ENCODE measurements at places on chromosomes 16 and 17.

GRCh38 chr17:48152289-48152688, 44.7 kb downstream of the SNX11 start:
- no peak for DNase-seq

DNA sequence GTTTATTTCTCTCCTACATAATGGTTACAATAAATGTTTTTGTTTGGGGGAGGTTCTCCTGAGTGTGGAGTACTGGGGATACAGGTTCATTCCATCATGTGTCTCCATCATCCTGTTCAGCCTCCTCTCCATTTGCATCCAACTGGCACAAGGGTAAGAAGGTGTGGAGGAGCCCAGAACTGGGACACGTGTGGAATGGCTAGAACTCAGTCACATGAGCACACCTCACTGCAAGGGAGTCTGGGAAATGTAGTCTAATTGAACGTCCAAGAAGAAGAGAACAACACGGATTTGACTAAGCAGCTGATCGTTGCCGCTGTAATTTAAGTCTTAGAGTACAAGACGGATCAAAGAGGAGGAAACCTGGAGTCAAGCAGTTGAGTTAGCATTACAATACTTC, 6.1 kb downstream of the OR1A1 start:
- no peak for DNase-seq

GRCh38 chr16:2333231-2333630, 7.3 kb downstream of the ABCA3 start:
- DNase-seq = no peak

DNA sequence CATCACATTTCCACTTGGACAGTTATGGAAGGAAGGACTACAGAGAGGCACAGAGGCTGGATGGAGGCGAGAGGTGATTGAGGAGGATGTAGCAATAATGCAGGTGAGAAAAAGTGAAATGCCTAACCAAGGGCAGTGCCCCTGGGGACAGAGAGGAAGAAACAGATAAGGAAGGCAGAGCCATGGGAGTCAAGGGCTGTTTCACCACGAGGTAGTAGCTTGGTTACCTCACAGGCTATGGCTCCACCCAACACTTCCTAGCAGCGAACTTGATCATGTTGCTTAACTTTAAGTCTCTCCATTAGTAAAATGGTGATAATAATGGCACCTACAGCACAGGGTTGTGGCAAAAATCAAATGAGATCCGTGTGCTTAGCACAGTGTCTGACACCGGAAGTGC, 83.9 kb downstream of the YPEL2 start:
- no peak for DNase-seq

DNA sequence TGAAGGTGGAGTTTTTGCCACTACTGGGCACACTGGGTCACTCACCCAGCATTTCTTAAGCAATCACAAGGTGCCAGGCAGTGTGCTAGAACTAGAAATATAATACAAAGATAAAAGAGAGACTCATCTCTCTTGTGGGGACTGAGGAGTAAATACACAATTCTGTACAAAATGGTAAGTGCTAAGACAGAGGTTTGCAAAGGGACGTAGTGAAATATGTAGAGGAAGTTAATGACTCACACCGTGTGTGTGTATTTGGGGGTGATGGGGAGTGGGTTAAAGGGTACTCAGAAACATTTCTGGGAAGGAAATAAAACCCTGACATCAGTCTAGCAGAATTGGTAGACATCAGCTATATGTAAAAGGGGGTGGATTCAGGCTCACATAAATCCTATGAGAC, 389.3 kb downstream of the CA10 start:
- DNase-seq = peak; percentile 5

DNA sequence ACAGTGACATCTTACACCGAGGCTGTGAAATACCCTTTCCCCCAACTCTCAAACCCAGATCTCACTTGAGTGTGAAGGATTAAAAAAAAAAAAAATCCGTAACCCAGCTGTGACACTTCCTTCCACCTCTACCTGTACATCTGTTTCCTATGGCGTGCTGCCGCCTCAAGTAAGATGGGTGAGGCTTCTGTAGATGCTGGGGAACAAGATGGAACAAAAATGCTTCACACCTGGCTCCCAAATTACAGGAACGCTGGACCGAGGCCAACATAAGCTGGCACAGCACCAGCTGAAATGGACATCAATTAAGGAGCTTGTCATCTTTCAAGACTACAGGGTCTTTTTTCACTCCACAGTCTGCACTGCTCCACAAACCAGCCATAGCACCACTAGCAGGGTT, 95.9 kb downstream of the HIC1 start:
- DNase-seq = no peak

DNA sequence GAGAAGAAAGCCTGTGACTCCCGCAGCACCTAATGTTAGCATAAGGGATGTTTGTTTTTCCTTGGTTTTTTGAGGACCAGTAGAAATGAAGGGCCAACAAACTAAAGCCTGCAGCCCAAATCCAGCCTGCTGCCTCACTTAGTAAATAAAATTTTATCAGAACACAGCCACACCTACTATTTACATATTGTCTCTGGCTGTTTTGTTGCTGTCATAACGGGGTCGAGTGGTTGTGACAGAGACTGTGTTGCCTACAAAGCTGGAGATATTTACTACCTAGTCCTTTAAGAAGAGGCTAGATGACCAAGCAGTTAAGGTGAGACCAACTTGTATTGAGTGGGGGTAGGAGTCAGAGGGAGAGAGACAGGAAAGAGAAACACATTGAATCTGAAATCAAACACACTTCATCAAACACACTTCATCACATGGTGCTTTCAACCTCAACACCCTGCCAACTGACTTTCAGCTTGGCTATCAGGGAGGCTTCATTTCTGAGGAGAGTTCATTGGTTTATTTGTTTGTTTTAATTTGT, 546.3 kb upstream of the CDH11 start:
- DNase-seq = no peak

DNA sequence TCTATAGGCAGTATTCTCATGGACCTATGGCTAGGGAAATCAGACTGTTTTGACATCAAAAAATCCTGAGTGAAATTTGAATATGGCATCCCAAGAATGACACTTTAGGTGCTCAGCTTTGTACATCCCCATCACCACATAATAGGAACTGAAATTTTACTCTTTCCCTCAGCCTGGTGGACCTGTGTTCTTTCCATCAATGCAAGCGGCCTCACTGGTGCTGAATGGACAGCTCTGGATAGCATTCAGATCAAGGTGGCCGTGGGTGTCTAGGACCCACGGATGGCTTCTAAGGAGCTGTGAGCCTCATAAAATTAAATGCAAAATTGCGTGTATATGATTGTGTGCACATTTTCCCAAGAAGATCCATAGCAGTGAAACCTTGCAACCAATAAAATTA, 152.6 kb downstream of the MAP2K6 start:
- DNase-seq = no peak

- DNase-seq = no peak
Measured at GRCh38 chr16:35255186-35255803, 1795.9 kb downstream of the TP53TG3F start.

DNA sequence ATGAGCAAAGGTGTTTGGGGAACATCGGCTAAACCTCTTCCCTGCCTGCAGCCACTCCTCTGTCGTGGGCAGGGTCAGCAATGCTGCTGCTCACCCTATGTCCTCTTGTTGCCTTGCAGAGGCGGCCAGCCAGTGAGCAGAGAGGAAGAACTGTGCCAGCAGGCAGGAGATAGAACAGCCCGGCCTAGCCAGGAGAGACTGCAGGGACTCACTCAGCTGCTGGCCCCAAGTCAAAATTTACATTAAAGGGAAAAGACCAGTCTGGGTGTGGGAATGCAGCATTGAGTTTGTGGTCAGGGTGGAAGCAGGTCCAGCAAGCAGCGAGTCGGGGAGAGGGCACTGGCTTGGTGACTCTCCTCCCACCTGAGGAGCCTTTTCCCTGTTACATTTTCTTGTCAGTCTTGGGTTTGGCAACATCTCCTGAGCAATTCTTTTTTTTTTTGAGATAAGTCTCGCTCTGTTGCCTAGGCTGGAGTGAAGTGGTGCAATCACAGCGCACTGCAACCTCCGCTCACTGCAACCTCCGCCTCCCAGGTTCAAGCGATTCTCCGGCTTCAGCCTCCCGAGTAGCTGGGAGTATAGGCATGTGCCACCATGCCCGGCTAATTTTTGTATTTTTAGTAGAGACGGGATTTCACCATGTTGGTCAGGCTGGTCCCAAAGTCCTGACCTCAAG, 22.7 kb downstream of the LIG3 start:
- no peak for DNase-seq

DNA sequence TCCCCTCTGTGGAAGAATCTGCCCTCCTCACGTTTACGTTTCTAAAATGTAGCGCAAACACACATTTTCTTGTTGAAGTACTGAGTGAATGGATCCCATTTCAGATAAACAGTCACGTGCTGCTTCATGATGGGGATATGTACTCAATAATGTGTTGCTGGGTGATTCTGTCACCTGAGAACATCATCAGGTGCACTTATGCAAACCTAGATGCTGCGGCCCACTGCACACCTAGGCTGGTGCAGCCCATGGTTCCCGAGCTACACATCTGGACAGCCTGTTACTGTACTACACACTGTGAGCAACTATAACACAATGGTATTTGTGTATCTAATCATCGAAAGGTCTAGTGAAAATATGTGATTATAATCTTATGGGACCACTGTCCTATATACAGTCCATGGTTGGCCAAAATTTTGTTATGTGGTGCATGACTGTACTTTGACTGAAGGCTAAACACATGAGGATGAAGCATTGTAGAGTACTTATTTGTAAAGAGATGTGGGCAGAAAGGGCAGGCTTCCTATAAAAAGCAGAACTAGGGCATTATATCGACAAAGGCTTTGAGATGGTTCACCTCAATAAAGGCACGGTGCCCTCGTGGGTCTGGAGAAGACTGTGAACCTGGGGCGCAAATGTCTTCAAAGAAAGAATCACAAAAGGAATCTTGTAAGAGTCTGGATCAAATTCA, 26.3 kb downstream of the MARF1 start:
- DNase-seq = no peak

DNA sequence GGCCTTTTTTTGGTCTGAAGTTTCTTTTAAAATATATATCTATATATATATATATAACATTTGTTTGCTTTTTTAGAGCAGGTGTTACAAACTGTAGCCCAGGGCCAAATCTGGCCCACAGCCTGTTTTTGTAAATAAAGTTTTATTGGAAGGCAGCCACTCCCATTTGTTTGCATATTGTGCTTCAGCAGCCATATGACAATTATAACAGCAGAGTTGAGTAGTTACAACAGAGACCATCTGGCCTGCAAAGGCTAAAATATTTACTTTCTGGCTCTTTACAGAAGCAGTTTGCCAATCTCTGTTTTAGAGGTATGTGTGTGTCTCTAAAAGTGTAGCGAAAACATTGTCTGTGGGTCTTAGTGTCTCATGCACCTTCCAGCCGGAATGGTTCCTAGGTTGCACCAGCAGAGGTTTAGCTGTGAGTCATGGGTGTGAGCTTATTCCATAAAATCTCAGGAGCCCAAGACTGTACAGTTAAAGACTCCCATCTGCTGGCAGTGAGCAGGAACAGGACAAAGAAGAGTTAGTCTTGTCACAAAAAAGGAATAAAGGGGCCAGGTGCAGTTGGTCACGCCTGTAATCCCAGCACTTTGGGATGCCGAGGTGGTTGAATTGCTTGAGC, 23.8 kb downstream of the LCMT1 start:
- no peak for DNase-seq

DNA sequence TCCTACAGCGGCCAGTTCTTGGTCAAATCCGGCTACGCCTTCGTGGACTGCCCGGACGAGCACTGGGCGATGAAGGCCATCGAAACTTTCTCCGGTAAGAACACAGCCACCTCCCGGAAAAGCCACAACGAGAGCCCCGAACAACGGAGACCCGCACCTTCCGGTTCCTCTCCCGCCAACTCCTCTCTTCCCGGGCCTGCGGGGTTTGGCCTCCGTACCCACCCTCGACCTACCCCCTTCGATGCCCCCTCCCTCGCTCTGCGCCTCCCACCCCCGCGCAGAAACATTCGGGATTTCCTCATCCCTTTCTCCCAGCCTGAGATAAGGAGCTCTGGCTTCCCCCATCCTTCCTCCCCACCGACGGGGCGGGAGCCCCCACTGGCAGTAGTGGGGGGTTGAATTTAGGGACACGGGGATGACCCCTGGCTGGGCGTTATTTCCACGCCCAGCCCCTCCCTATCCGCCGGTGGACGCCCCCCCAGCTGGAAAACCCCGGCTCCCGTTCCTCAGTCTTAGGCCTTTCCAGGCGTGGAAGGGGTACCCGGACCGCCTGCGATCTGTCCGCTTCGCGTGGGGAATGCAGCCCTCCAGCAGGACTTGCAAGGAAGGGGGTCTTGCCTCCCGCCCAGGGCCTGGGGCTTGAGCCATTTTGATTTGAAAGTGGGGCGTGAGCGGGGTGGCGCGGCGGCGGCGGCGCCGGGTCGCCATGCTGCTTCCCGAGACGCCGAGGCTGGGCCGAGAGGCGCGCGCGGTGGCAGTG, 822 bp downstream of the IGF2BP1 start:
- no peak for DNase-seq

DNA sequence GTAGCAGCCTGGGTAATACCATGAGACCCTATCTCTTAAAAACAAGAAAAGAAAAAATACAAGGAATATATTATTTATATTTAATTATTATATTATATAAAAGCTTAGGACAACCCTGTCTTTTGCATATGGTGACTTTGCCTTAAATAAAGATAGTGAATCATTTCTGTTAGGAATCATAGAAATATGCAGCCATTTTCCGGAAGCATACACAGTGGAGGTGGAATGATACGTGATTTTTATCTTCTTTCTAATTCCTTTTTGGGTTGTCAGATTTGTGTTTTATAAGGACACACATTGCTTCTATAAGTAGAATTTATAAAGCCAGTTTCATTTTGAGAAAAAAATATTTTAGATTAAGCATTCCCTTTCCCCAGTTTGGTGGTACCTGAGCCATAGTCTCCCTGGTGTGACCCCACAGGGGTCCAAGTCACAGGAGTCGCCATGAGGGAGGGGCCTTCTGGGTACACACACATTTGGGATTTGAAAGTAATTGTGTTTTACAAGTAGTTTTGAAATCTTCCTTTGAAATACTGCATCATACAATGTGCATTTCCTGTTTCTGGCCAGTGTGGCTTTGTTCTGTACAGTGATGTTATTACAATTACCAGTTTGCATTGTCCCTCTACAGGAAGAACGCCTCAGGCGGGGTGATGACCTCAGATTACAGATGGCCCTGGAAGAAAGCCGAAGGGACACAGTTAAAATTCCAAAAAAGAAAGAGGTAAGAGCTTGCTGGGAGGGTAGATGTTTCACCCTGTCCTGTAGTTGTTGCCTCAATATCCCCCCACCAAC, 50.9 kb downstream of the B9D1 start:
- DNase-seq = no peak

DNA sequence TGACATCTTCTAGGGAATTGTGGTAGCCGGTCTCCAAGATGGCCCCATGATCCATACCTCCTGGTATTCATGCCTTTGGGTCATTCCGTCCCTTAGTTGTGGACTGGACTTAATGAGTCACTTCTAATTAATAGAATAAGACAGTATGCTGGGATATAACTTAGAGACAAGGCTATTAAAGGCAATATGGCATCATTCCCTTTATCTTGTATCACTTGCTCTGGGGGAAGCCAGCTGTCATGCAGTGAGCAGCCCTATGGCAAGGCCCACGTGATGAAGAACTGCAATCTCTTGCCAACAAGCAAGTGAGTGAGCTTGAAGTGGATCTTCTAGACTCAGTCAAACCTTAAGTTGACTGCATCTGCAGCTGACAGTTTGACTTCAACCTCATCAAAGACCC, 97.8 kb upstream of the MED13 start:
- no peak for DNase-seq
